ENCODE measurements at places on chromosomes 4 and X. TPM values are rescaled to one million over a fixed set of nuclear protein-coding genes. Genes with fewer than 3 reads are reported as not detected.

GRCh38 chr4:101921370-101921769 lies 130.8 kb downstream of the BANK1 start:
- DNase-seq, result no peak

- DNase-seq, result peak; percentile 84
Measured at GRCh38 chr4:88457307-88458103, 586 bp downstream of the HERC5 start.

GRCh38 chr4:77009511-77010115 lies 60.1 kb downstream of the SEPTIN11 start:
- DNase-seq, result no peak

- peak; percentile 95 for DNase-seq
Measured at GRCh38 chr4:183407128-183407585, 37.3 kb upstream of the CDKN2AIP start.

TLL1 gene
- 9.8 TPM for total RNA-seq

IQSEC2 gene
- 9.4 TPM for total RNA-seq
